IMR-90 (cell line): ENCODE measurements at places on chromosomes 11 and 22. TPM values are rescaled to one million over a fixed set of nuclear protein-coding genes. Genes with fewer than 3 reads are reported as not detected.

DNA sequence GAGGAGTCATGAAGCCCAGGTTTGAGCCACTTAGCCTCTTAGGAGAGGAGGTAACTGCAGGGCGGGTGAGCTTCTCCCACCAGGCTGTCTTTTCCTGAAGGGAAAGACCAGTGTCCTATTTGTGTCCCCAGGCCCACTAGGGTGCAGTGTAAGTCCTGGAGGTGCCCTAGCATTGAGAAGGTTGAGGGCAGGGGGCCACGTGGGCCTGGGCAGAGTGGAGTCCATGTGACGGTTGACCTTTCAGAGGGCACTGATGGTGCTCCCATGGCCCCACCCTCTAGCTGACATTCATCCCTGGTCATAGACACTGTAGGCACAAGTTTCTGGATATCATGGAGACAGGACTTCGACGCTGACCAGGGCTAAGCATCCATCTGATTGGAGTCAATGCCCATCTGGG is 44.1 kb upstream of the TP53I11 start:
- H3K36me3 ChIP-seq, result no peaks in the 10 kb centered on the region
- no peak for DNase-seq
- H3K4me3 ChIP-seq, result no peak overlapping the region
- H3K27me3 ChIP-seq, result peaks cover 44% of the 10 kb centered on the region
- H3K27ac ChIP-seq, result no peak overlapping the region

- H3K4me3 ChIP-seq, result no peak overlapping the region
- H3K27ac ChIP-seq, result no peak overlapping the region
- DNase-seq, result peak; percentile 88
- H3K27me3 ChIP-seq, result peaks cover 22% of the 10 kb centered on the region
- H3K36me3 ChIP-seq, result no peaks in the 10 kb centered on the region
- H3K4me1 ChIP-seq, result peaks cover 11% of the 10 kb centered on the region; the same call in 1 of the 2 replicates
These were observed 43.6 kb downstream of the CACNG2 start for GRCh38 chr22:36659762-36660509.

Gene CHADL
- total RNA-seq, result 0.18 and 0.28 TPM in 2 replicates

Gene SCT
- total RNA-seq, result not detected in 2 replicates

Gene MFNG
- total RNA-seq, result not detected in 2 replicates
